Gastrocnemius medialis (tissue), 4 donors: ENCODE measurements at places on chromosomes 16 and 17. TPM values are rescaled to one million over a fixed set of nuclear protein-coding genes. Genes with fewer than 3 reads are reported as not detected.

GRCh38 chr17:43366891-43367736 lies 31.7 kb upstream of the ARL4D start:
- DNase-seq, result no peak
- peak overlapping the region; percentile 62 for H3K4me3 ChIP-seq
- H3K27me3 ChIP-seq, result no peaks in the 10 kb centered on the region
- H3K36me3 ChIP-seq, result no peaks in the 10 kb centered on the region

GRCh38 chr17:81254955-81255717 lies 16.0 kb downstream of the NDUFAF8 start:
- peak; percentile 91 for DNase-seq
- H3K4me1 ChIP-seq, result peaks cover 17% of the 10 kb centered on the region
- H3K27ac ChIP-seq, result peak overlapping the region; percentile 65

DNA sequence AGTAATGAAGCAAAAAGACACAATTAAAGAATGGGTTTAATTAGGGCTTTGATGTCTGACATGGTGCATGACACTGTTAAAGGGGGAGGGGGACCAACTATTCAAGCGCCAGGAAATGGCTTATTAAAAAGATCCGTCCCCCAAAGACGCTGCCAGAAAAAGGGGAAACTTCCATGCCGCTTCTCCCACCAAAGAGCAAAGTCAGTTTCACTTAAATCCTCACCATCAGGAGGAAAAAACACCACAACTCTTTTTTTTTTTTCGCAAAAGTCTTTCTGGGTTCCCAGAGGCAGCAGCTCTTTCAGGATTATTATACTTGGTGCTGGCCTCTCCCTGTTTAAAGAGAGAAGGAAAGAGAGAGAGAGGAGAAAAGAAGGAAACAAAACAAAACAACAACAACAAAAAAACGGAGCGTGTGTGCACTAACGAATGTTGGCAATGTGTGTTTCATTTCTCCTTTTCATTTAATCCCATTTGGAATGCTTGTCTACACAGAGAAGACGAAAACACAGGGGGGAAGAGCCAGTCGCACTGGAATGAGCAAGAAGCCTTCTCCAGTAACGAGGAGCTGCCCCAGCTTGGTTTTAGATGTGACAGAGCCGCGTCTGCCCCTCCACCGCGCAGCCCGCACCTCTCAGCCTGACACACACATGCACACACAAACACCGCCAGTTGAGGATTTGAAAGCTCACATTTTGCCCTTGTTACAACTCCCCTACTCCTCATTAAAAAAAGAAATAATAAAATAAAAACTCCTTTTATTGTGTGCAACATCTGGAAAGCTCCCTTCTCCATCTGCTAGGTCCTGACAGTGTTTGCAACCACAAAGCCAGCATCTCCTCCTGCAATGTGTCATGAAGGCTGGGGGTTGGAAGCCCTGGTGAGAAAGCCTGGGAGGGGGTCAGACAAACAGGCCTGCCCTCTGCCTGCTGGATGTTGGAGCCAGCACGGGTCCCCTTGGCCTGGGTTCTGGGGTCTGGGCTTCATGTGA lies 32.7 kb upstream of the AXIN2 start:
- H3K36me3 ChIP-seq, result no peaks in the 10 kb centered on the region
- DNase-seq, result no peak
- no peak overlapping the region for H3K4me3 ChIP-seq
- no peaks in the 10 kb centered on the region for H3K27me3 ChIP-seq
- H3K4me1 ChIP-seq, result no peaks in the 10 kb centered on the region

DNA sequence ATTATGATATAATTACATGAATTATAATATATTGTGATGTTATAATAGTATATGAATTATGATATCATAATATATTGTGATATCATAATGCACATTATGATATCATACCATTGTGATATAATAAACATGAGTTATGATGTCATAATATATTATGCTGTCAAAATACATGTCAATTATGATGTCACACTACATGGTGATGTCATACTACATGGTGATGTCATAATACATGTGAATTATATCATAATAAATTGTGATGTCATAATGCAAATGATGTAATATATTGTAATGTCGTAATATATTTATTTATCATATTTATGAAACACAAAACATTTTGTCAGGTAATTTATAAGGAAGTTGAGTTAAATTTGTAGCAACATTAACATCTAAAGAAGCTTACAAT lies 1950.1 kb downstream of the TP53TG3F start:
- H3K27me3 ChIP-seq, result no peaks in the 10 kb centered on the region
- H3K4me3 ChIP-seq, result no peak overlapping the region
- no peaks in the 10 kb centered on the region for H3K4me1 ChIP-seq
- H3K27ac ChIP-seq, result no peak overlapping the region
- DNase-seq, result no peak

GRB7 gene
- not detected for total RNA-seq

DNA sequence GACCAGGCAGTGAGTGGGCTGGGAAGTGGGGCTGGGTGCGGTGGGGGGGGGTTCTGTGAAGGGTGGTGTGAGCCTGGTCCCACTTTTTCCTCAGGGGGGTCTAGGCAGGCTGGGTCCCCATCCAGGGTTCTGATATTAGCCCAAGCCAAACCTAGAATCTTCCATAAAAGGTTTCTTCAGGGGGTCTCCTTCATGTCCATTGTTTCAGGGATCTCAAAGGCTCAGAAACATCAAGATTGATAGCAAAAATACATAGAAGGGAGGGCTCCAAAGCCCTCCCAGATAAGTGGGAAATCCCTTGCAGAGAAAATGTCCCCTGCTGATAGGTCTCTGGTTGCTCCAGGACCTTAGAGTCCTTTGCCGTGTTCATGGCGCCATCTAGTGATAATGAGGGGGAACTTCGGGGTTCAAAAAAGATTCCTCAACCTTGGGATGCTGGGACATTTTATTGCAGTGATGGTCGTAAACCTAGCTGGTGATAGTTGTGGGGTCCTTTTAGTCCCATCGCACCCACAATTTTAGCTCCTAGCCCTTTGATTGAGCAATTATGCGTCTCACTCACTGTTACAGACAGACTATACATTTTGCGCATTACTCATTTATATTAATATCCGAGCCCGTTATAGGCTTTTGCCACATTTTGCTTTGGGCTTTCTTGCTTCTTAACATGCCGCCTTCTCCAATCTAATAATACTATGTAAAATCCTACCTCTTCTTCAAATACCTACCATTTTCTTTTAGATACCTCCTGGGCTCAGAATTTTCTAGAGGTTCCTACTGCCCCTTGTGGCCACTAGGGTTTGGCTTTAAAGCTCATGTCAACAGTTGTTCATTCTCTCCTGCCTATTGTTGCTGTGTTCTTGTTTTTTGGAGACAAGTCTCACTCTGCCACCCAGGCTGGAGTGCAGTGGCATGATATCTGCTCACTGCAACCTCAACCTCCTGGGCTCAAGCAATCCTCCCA lies 35.1 kb downstream of the IGF2BP1 start:
- no peak for DNase-seq
- no peak overlapping the region for H3K4me3 ChIP-seq
- H3K27ac ChIP-seq, result no peak overlapping the region
- peaks cover 4% of the 10 kb centered on the region for H3K27me3 ChIP-seq
- no peaks in the 10 kb centered on the region for H3K36me3 ChIP-seq
- H3K4me1 ChIP-seq, result no peaks in the 10 kb centered on the region

ARL16 gene
- 12.9 TPM for total RNA-seq

DNA sequence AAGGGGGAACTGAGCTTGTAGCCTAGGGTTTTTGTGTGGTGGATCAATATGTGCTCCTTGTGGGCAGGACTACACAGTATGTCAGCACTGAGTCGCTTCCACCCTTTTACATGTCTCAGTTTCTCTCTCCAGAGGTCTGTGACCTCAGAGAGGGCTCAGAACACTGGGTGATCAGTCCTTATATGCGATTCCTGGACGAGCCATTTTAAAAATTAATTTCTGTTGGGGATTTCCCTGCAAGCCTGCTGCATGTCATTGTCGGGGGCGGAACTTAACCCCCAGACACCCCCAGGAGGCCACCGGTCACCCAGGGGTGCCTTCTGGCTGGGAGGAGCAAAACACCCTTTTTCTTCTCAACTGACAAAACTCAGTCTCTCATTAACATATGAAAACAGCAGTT lies 14.1 kb downstream of the DHRS7B start:
- peaks cover 7% of the 10 kb centered on the region for H3K4me1 ChIP-seq
- no peak for DNase-seq
- H3K4me3 ChIP-seq, result no peak overlapping the region
- H3K27ac ChIP-seq, result peak overlapping the region; percentile 20

SLC16A13 gene
- not detected for total RNA-seq

GRCh38 chr17:47843391-47843730 lies 2.3 kb upstream of the SCRN2 start:
- H3K36me3 ChIP-seq, result no peaks in the 10 kb centered on the region
- H3K4me3 ChIP-seq, result no peak overlapping the region
- H3K4me1 ChIP-seq, result peaks cover 13% of the 10 kb centered on the region
- H3K27me3 ChIP-seq, result peaks cover 24% of the 10 kb centered on the region
- H3K27ac ChIP-seq, result no peak overlapping the region

DNA sequence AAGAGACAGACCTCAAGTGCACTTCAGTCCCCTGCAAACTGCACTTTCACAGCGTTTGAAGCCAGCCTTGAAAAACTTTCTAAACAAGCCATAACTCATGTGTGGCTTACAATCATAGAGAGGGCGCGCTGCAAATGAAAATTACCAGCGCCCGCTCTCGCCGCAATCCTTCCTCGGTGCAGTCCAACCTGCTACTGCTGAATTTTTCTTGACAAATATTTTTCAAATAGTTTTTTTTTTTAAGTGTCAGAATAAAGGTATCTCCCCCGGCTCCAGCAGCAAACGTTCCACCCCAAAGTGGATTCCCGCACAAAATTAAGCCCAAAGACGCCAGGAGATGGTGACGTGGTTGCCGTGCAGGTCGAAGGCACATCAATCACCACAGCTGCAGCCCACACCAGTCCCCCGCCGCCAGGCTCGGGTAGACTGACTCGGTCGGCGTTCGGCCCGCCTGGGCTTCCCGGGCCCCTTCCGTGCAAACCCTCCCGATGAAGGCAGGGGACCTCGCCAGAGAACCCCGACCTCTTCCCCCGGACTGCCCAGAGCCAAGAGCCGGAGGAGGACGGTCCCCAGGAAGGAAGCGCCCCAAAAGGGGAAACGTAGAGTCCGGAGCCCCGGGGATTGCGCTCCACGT lies 630 bp downstream of the GRB2 start:
- H3K27ac ChIP-seq, result peak overlapping the region; percentile 93
- H3K27me3 ChIP-seq, result no peaks in the 10 kb centered on the region
- peaks cover 34% of the 10 kb centered on the region for H3K4me1 ChIP-seq

TBC1D3C gene
- total RNA-seq, result not detected

LPO gene
- not detected for total RNA-seq

ELMO3 gene
- 0.55 TPM for total RNA-seq

DNA sequence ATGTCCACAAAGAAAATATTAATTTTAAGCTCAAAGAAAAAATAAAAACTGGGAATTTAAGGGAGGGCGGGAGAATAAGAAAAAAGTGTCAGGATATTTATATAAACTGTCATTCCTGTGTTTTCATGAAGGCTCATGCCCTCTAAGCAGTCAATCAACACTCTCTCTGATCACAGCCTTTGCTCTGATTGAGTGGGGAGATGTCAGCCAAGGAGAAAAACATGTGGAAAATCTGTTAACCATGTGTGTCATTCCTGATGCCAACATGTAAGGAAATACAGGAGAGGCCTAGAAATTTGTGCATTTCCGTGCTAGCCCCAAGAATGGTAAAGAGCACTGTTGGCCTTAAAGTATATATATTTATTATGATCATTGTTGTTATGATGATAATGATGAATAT lies 137.9 kb upstream of the IRX5 start:
- no peaks in the 10 kb centered on the region for H3K36me3 ChIP-seq
- DNase-seq, result no peak
- H3K27me3 ChIP-seq, result no peaks in the 10 kb centered on the region
- H3K4me1 ChIP-seq, result no peaks in the 10 kb centered on the region
- H3K4me3 ChIP-seq, result no peak overlapping the region

MRPS34 gene
- 67.9 TPM for total RNA-seq

GRCh38 chr16:64455275-64455674 lies 666.6 kb downstream of the CDH11 start:
- no peaks in the 10 kb centered on the region for H3K27me3 ChIP-seq
- H3K4me1 ChIP-seq, result no peaks in the 10 kb centered on the region
- no peak for DNase-seq
- no peak overlapping the region for H3K27ac ChIP-seq
- no peaks in the 10 kb centered on the region for H3K36me3 ChIP-seq
- no peak overlapping the region for H3K4me3 ChIP-seq

DNA sequence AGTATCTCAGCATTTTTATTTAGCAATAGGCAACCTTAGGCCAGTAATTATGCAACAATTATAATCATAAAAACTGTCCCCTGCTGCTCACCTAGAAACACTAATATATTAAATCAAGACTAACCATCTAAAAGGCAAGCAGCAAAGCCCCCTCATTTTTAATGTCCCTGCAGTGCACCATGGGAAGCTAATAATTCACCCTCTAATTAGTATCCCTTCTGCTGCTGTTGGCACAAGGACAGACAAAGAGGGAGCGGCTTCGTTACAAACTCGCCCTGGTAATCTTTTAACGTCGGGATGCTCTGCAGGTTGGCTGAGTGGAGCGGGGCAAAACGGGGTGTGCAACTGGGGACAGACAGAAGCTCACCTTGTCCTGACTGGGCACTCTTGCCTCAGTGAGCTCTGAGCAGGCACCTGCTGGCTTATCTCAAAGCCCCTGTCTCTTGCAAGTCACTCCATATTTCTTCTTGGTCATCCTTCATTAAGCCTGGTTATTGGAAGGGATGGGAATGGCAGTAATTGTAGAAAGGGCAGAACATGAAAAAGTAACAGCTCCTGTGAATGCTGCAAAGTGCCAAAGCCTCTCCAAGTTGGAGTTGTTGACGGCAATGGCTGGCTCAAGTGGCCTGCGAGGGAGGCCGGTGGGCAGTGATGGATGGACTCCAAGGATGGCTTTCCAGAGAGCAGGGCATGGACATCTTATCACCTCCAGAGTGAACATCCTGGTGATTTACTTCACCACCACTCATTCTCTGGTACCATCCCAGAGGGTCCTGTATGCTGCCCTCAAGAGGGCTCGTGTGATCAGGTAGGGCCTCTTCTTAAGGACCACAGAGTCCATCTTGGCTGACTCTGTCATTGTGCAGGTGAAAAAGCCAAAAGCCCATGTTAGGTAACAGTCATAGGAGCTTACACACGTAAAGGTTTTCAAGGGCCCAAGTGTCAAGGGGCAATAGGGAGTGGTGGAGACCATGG lies 219.6 kb upstream of the N4BP1 start:
- H3K4me1 ChIP-seq, result no peaks in the 10 kb centered on the region
- DNase-seq, result no peak
- no peak overlapping the region for H3K4me3 ChIP-seq

KRTAP4-6 gene
- total RNA-seq, result not detected

DNA sequence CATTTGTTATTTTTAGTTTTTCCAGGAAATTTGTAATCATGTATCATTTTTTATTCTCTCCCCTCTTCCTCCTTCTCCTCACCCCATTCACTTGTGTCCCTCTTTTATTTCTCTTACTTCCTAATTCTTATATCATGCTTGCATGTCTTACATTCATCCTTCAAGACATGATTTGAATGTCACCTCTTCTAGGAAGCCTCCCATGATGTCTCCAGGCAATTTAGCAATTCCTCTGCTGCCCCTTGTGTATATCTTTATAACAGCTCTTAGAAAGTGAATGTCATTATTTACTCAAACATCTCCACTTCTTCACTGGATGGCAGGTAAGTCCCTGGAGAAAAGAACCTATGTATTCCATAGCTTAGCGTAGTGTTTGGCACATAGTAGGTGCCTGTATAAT lies 7.8 kb downstream of the HNF1B start:
- peaks cover 4% of the 10 kb centered on the region for H3K4me1 ChIP-seq
- no peak overlapping the region for H3K27ac ChIP-seq
- H3K27me3 ChIP-seq, result peaks cover 58% of the 10 kb centered on the region
- no peak for DNase-seq

- peaks cover 62% of the 10 kb centered on the region for H3K36me3 ChIP-seq
- no peaks in the 10 kb centered on the region for H3K27me3 ChIP-seq
- no peak overlapping the region for H3K27ac ChIP-seq
- peaks cover 20% of the 10 kb centered on the region for H3K4me1 ChIP-seq
- no peak for DNase-seq
- H3K4me3 ChIP-seq, result no peak overlapping the region
Measured at GRCh38 chr17:65537845-65538674, 23.4 kb downstream of the AXIN2 start.
